Left ventricle myocardium inferior (tissue), 1 donor: ENCODE measurements at places on chromosomes 4 and X. TPM values are rescaled to one million over a fixed set of nuclear protein-coding genes. Genes with fewer than 3 reads are reported as not detected.

- H3K27ac ChIP-seq = no peak overlapping the region
- H3K4me3 ChIP-seq = no peak overlapping the region
Measured at GRCh38 chrX:20059467-20060128, 57.1 kb downstream of the MAP7D2 start.

DNA sequence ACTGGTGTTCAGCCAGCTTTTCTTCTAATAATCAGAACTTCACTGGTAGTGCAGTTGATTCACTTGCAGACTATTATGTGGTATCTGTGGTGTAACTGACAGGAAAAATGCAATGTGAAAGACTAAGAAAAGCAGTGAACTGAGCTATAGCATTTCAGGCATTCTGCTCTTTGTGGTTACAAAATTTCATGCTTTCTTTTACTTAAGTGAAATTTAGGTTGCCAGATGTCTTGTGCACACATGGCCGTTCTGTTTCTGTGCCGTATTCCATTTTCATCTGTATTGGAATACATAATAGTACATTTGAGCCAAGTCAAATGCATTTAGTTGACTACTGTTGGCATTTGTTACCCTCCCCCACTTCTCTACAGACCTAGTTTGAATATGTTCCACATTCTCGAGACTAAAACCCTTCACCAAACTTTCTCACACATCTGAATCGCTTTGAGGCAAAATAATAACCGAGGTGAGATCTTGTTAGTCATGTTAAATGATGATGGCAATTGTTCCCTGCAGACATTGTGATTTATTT, 8.2 kb downstream of the RTL3 start:
- H3K4me1 ChIP-seq = no peaks in the 10 kb centered on the region
- H3K27me3 ChIP-seq = no peaks in the 10 kb centered on the region
- H3K27ac ChIP-seq = no peak overlapping the region
- H3K36me3 ChIP-seq = no peaks in the 10 kb centered on the region
- DNase-seq = no peak

HSFX4 gene
- total RNA-seq = not detected

- H3K4me3 ChIP-seq = no peak overlapping the region
- no peaks in the 10 kb centered on the region for H3K27me3 ChIP-seq
- no peak for DNase-seq
- no peaks in the 10 kb centered on the region for H3K36me3 ChIP-seq
- H3K4me1 ChIP-seq = no peaks in the 10 kb centered on the region
Measured at GRCh38 chr4:17347445-17347844, 164.4 kb downstream of the QDPR start.

MAGEB1 gene
- total RNA-seq = not detected

GRCh38 chrX:131322651-131323050, 33.5 kb upstream of the IGSF1 start:
- no peak overlapping the region for H3K27ac ChIP-seq
- H3K36me3 ChIP-seq = no peaks in the 10 kb centered on the region
- H3K27me3 ChIP-seq = no peaks in the 10 kb centered on the region
- DNase-seq = no peak
- no peaks in the 10 kb centered on the region for H3K4me1 ChIP-seq

DNA sequence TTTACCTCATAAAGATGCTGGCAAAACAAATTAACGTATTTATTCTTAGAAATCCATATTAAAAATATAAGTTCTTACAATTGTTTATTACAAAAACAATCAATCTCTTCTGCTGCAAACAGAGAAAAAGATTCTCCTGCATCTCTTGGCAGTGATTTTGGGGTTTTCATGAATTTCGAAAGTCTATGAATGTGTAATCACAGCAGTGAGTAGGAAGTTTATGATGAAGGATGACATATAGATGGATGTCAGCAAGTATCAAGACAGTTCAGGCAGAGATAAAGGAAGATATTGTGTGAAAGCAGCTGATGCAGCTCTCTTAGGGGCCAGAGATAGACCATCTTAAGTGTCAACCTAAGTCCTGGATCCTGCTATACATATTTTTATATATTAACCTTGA, 196.9 kb upstream of the BANK1 start:
- H3K4me3 ChIP-seq = no peak overlapping the region
- H3K27me3 ChIP-seq = no peaks in the 10 kb centered on the region
- no peaks in the 10 kb centered on the region for H3K4me1 ChIP-seq
- no peaks in the 10 kb centered on the region for H3K36me3 ChIP-seq
- no peak for DNase-seq

GRCh38 chr4:5409972-5410618, 298.3 kb downstream of the EVC2 start:
- H3K27ac ChIP-seq = no peak overlapping the region
- H3K27me3 ChIP-seq = peaks cover 11% of the 10 kb centered on the region
- no peak overlapping the region for H3K4me3 ChIP-seq
- H3K4me1 ChIP-seq = no peaks in the 10 kb centered on the region
- H3K36me3 ChIP-seq = no peaks in the 10 kb centered on the region
- no peak for DNase-seq

CXXC4 gene
- 4.5 TPM for total RNA-seq

DNA sequence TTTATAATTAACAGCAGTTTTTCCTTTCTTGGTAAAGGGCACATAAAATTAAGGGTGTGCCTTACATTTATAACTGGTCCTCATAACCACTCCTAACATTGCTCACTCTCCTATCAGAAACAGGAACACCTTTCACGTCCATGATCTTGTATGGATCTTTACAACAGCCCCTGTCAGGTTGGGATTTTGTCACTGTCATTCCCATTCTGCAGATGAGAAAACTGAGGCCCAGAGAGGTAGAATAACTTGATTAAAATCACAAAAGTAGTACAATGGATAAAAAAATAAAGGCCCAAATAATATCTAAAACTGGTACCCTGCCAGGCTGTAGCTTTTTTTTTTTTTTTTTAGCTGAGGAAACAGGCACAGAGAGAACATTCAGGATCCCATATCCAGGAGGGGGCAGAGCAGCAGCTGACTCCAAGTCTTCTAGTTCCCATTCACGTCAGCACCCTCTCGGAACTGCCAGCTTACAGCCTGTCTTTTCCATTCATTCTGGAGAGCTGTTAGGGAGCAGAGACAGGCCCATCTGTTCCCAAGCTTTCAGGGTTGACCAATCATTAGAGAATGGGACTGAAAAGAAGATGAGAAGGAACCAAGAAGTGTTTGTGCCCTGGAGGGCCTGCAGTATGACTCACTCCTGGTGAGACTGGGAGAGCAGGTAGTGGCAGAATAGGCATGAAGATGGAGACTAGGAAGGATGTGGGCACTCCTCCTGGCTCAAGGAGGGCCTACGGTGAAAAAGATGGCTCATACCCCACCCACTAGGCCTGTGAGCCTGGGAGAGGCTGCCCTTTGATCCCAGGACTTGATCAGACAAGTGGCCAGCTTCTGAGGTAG, 7.3 kb downstream of the SUV39H1 start:
- H3K4me1 ChIP-seq = peaks cover 13% of the 10 kb centered on the region
- no peaks in the 10 kb centered on the region for H3K27me3 ChIP-seq
- no peak for DNase-seq
- peak overlapping the region; percentile 61 for H3K27ac ChIP-seq

DNA sequence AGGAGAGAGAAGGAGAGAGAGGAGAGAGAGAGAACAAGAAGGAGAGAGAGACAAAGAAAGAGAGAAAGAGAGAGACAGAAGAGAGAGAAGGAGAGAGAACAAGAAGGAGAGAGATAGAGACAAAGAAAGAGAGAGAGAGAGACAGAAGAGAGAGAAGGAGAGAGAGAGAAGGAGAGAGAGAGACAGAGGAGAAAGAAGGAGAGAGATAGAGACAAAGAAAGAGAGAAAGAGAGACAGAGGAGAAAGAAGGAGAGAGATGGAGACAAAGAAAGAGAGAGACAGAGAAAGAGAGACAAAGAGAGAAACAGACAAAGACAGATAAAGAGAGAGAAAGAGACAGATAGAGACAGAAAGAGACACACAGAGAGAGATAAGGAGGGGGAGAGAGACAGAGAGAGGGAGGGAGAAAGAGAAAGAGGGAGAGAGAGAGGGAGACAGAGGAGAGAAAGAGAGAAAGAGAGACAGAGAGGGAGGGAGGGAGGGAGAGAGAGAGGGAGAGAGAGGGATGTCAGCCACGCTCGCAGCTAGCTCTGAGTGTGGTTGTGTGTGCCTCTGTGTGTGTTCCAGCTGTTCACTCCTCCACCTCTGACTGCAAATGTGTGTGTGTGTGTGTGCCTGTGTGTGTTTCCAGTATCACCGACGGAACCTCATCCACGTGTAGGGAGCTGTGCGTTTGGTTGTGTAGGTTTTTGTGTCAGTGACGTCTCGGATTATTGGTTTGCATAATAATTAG, 105.8 kb downstream of the CRLF2 start:
- H3K27me3 ChIP-seq = peaks cover 59% of the 10 kb centered on the region
- H3K36me3 ChIP-seq = no peaks in the 10 kb centered on the region
- no peak for DNase-seq
- H3K4me1 ChIP-seq = no peaks in the 10 kb centered on the region

- no peaks in the 10 kb centered on the region for H3K36me3 ChIP-seq
- H3K27me3 ChIP-seq = no peaks in the 10 kb centered on the region
- H3K4me3 ChIP-seq = no peak overlapping the region
- no peak overlapping the region for H3K27ac ChIP-seq
- H3K4me1 ChIP-seq = no peaks in the 10 kb centered on the region
Measured at GRCh38 chr4:165548702-165549101, 169.9 kb downstream of the CPE start.

ETDB gene
- not detected for total RNA-seq

DNA sequence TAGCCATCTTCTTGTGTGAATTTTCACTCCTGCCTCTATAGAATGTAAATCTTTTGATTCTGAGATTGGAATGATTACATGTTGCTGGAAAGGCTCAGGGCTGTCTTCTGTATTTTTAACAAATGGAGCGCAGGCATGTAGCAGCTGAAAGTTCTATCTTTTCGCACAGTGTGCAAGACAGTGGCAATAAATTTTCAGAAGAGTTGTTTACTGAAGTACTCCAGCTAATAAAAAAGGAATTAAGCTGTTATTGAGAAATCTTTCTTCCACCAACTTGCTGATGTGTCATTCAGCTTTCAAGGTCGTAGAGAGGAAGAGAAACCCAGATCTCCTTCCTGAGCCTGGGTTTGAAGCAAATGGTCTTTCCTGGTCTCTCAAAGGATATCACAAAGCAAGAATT, 122.0 kb upstream of the PUDP start:
- H3K4me3 ChIP-seq = no peak overlapping the region
- H3K27ac ChIP-seq = no peak overlapping the region
- H3K36me3 ChIP-seq = no peaks in the 10 kb centered on the region
- no peak for DNase-seq

- no peaks in the 10 kb centered on the region for H3K36me3 ChIP-seq
- no peak for DNase-seq
- no peaks in the 10 kb centered on the region for H3K27me3 ChIP-seq
- H3K4me1 ChIP-seq = no peaks in the 10 kb centered on the region
- H3K27ac ChIP-seq = peak overlapping the region; percentile 55
Measured at GRCh38 chr4:137310166-137310565, 222.1 kb downstream of the PCDH18 start.

DNA sequence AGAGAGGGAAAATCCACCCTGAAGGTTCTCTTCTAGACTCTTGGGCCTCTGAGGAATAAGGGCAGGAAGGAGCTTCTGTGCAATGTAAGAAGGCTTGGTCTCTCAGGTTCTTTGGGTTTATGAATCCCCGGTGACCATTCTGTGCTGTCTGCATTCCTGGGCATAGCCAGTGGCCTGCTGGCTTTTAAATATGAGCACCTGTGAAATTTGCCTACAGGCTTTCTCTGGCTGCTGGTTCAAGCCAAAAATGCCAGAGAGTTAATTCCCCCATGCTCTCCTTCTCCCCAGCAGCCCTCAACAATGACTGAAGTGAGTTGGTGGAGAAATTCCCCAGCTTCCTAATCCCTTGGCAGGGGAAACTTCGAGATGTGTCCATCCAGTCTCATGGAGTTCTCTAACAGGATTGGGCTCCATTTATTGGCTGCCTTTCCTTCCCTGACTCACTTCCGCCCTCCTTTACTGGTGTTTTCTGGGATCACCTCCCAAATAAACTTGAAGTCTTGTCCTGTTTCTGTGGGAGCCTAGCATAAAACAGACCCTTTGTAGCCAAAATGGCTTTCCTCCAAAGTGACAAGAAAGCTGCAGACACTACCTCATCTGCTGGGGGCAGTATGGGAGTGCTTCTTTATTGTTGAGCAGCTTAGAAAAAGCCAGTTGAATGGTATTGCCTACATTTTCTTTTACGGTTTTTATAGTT, 179.4 kb upstream of the CASK start:
- no peaks in the 10 kb centered on the region for H3K36me3 ChIP-seq
- H3K27me3 ChIP-seq = no peaks in the 10 kb centered on the region
- no peaks in the 10 kb centered on the region for H3K4me1 ChIP-seq

DNA sequence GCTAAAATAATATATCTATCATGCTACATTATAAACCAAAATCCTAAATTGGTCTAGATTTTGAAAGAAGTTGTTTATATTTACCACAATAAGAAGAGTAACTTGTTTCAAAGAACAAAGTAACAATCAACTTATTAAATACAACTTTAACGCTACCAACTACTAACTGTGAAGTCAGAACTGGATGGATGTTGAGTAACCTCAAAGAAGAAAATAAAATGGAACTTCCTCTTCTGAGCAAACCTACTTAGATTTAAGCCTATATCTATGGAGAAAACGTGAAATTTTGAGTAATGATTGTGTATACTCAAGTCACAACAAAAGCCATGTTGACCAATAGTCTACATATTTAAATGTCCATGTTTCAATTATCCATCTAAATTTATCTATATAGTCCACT, 25.7 kb downstream of the SH3RF1 start:
- no peaks in the 10 kb centered on the region for H3K27me3 ChIP-seq
- no peaks in the 10 kb centered on the region for H3K36me3 ChIP-seq
- DNase-seq = no peak
- H3K4me1 ChIP-seq = peaks cover 48% of the 10 kb centered on the region

- DNase-seq = no peak
- H3K27me3 ChIP-seq = no peaks in the 10 kb centered on the region
- no peak overlapping the region for H3K4me3 ChIP-seq
- H3K4me1 ChIP-seq = peaks cover 43% of the 10 kb centered on the region
- peaks cover 42% of the 10 kb centered on the region for H3K36me3 ChIP-seq
Measured at GRCh38 chr4:185520119-185520518, 15.2 kb downstream of the PDLIM3 start.

CXCL9 gene
- 0.22 TPM for total RNA-seq

DNA sequence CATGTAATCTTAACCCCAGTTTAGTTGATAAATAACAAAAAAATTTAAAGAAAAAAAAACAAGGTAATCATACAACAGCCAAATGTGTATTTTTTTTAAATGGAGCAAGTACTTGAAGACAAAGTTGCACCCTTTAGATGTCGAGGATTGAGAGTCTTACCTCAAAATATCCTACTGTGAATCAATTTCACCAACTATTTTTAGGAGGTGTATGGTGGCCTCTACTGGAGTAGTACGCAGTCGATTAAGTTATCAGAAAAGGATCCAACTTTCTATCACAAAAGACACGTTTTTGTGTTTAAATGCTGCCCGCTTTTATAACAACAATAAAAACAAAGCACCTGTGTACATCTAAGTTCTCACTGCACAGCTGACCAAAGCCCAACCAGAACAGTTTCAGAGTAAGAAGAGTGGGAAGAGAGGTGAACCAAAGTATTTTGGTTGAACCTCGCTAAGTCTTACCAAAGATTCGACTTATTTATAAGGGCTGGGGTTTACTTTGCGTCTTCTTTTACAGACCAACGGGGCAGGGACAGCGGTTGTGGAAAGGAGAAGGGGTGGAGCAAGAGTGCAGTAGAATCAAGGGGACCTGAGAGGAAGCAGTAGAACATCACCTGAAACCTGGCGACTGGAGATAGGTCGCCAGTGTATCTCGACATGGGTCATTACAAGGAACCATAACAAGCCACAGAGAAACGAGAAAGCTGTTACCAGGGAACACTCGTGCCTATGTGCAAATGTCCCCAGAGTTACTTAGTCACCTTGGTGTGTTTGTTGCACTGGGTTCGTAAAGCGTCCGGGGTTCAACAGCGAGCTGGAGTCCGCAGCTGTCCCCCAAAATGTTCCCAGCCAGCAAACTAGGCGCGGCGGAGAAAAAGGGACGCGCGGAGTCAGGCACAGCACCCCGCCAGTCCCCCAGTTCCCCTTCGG, 1.1 kb downstream of the RPS6KA6 start:
- peak overlapping the region; percentile 65 for H3K4me3 ChIP-seq
- peaks cover 4% of the 10 kb centered on the region for H3K4me1 ChIP-seq
